ENCODE measurements at places on chromosomes 6 and 20. TPM values are rescaled to one million over a fixed set of nuclear protein-coding genes. Genes with fewer than 3 reads are reported as not detected.

- no peak overlapping the region for H3K4me3 ChIP-seq
- H3K27me3 ChIP-seq = no peaks in the 10 kb centered on the region
- H3K36me3 ChIP-seq = no peaks in the 10 kb centered on the region
- DNase-seq = no peak
These were observed 34.4 kb upstream of the ASF1A start for GRCh38 chr6:118859517-118860064.

CPXM1 gene
- total RNA-seq = 2.5 TPM

NRSN1 gene
- total RNA-seq = 1.7 TPM

MOCS3 gene
- 2.8 TPM for total RNA-seq

DSP gene
- total RNA-seq = 4.9 TPM

TREM1 gene
- total RNA-seq = 2.8 TPM

TCF19 gene
- total RNA-seq = 2.6 TPM

Data from sigmoid colon (tissue), 7 donors.